ENCODE measurements at places on chromosomes 3 and 15. TPM values are rescaled to one million over a fixed set of nuclear protein-coding genes. Genes with fewer than 3 reads are reported as not detected.
A peak's percentile ranks its signal among the peaks of the same experiment; 100 is the strongest.

DNA sequence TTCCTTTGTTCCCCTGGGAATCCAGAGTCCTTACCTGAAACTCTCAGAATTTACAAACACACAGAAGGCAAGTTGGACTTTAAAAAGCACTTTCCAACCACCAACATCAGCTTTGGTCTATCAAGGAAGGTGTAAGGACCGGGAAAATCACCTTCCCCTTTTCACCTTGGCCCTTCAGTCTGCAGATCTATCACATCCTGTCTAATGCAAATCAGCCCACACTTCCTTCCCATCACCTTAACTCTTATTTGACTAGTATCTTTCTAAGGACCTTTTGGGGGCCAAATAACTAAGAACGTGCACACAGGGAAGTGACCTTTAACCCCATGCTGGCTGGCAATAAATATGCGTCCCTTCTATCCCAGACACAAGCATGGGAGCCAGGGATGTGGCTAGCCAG lies 320.6 kb downstream of the ARRDC4 start:
- DNase-seq, result no peak
- H3K27ac ChIP-seq, result no peak overlapping the region
- no peaks in the 10 kb centered on the region for H3K36me3 ChIP-seq

- no peaks in the 10 kb centered on the region for H3K27me3 ChIP-seq
- H3K4me1 ChIP-seq, result no peaks in the 10 kb centered on the region
- H3K36me3 ChIP-seq, result no peaks in the 10 kb centered on the region
- no peak overlapping the region for H3K4me3 ChIP-seq
- no peak overlapping the region for H3K27ac ChIP-seq
Observed at GRCh38 chr3:78878011-78878410, 889.8 kb downstream of the ROBO1 start.

DNA sequence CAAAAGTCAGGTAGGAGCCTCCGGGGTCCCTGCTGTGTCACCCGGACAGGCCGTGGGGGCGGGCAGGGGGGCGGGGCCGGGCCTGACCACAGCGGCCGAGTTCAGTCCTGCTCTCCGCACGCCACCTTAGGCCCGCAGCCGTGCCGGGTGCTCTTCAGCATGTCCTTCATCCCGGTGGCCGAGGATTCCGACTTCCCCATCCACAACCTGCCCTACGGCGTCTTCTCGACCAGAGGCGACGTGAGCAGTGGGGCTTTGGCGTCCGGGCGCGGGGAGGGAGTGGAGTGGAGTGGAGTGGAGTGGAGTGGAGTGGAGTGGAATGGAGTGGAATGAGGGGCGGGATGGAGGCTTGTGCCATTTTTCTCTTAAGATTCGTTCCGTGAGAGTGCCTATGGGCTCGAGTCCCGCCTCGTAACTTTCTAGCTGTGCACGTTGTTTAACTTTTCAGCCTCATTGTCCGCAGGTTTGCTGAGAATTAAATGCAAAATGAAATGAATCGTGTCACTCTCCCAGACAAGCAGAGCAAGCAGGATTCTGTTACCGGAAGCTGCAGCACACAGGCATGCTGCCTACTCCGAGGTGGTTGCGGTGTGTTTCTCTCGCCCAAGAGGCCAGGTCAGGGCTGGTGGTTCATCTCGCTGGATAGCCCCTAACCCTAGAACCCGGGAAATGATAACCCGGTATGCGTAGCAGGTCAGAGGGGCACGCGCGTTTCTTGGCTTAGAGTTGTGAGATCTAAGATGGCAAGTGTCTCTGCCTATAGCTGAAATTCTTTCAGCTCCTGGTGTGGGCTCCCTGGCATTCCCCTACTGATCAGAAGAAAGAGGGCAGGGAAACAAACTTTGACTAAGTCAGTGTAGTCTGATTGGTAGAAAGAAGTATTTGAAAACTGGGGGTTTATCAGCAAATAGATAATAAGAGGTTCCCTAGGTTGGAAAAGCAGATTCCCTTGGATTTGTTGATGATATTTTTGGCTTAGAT lies at the start of gene FAH:
TSS of gene FAH (plus strand) at position 104 of the 981 bp plus-strand sequence. CDS start at position 160, 56 bp downstream.
- H3K27me3 ChIP-seq, result no peaks in the 10 kb centered on the region
- peaks cover under 1% of the 10 kb centered on the region for H3K36me3 ChIP-seq
- peak within 1 kb of the TSS; percentile 89 for H3K4me3 ChIP-seq
- H3K27ac ChIP-seq, result peak within 1 kb of the TSS; percentile 83
- peak; percentile 79 for DNase-seq
- H3K4me1 ChIP-seq, result peaks cover 16% of the 10 kb centered on the region

DNA sequence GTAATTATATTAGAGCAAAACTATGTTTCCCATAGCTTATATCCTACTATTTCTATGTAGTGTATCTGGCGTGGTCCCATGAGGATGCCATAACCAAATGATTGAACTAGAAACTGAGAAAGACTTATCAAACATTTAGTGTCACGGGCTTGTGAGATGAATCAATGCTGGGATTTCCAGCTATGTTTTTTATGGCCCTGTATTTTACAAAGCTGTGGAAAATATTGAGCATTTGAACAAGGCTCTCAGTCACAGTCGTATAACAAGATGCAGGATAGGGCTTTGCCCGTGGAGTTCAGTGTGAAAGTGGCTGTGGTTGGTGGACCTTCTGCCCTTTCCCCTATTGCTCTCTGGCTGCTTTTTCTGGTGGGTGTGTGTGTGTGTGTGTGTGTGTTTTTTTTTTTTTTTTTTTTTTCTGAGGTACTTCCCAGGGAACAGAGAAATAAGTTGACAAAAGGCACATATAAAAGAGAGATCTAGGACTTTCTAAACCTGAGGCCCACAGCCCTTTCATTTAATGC lies 60.7 kb downstream of the CACNA1D start:
- H3K36me3 ChIP-seq, result no peaks in the 10 kb centered on the region
- DNase-seq, result no peak
- H3K4me1 ChIP-seq, result peaks cover 16% of the 10 kb centered on the region
- H3K27ac ChIP-seq, result no peak overlapping the region
- no peaks in the 10 kb centered on the region for H3K27me3 ChIP-seq

GRCh38 chr3:16884748-16885592 lies at the start of gene PLCL2:
TSS of gene PLCL2 (plus strand) at chr3:16884955. CDS start at chr3:16885040, 85 bp downstream.
- no peaks in the 10 kb centered on the region for H3K4me1 ChIP-seq
- no peaks in the 10 kb centered on the region for H3K27me3 ChIP-seq
- peak within 1 kb of the TSS; percentile 94 for H3K27ac ChIP-seq
- H3K36me3 ChIP-seq, result no peaks in the 10 kb centered on the region
- H3K4me3 ChIP-seq, result peak within 1 kb of the TSS; percentile 98

GRCh38 chr3:133570139-133570936 lies 3.1 kb upstream of the CDV3 start:
- no peak for DNase-seq
- H3K27me3 ChIP-seq, result no peaks in the 10 kb centered on the region
- no peaks in the 10 kb centered on the region for H3K4me1 ChIP-seq
- peak overlapping the region; percentile 39 for H3K27ac ChIP-seq
- H3K36me3 ChIP-seq, result no peaks in the 10 kb centered on the region

GRCh38 chr15:40841741-40842140 lies 2.1 kb upstream of the SPINT1 start:
- no peaks in the 10 kb centered on the region for H3K36me3 ChIP-seq
- H3K4me3 ChIP-seq, result no peak overlapping the region
- no peak overlapping the region for H3K27ac ChIP-seq
- H3K4me1 ChIP-seq, result peaks cover 23% of the 10 kb centered on the region
- no peaks in the 10 kb centered on the region for H3K27me3 ChIP-seq
- no peak for DNase-seq

- DNase-seq, result no peak
- H3K36me3 ChIP-seq, result no peaks in the 10 kb centered on the region
- no peaks in the 10 kb centered on the region for H3K27me3 ChIP-seq
- no peak overlapping the region for H3K27ac ChIP-seq
- H3K4me3 ChIP-seq, result no peak overlapping the region
- H3K4me1 ChIP-seq, result no peaks in the 10 kb centered on the region
Observed at GRCh38 chr15:56948000-56948763, 29.7 kb downstream of the TCF12 start.

DNA sequence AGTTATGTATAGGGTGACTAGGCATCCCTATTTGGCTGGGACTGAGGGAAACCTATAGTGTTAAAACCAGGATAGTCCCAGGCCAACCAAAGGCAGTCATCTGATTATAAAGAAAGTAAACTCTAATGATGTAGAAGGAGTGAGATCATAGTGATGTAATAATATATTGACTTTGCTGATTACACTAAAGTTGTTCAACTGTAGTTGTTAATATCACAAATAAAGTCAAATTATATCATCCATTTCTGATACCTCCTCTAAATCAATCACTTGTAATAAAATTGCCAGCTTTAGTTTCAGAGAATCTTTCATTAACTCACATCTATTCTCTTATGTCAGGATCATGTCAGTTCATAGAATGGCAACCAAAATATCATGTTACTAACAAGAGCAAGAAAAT lies 98.6 kb downstream of the FOXB1 start:
- no peaks in the 10 kb centered on the region for H3K27me3 ChIP-seq
- no peak overlapping the region for H3K4me3 ChIP-seq
- no peaks in the 10 kb centered on the region for H3K36me3 ChIP-seq
- no peaks in the 10 kb centered on the region for H3K4me1 ChIP-seq
- DNase-seq, result no peak

- no peaks in the 10 kb centered on the region for H3K27me3 ChIP-seq
- H3K4me1 ChIP-seq, result no peaks in the 10 kb centered on the region
- H3K36me3 ChIP-seq, result no peaks in the 10 kb centered on the region
Observed at GRCh38 chr3:82080792-82081191, 319.3 kb upstream of the GBE1 start.

DNA sequence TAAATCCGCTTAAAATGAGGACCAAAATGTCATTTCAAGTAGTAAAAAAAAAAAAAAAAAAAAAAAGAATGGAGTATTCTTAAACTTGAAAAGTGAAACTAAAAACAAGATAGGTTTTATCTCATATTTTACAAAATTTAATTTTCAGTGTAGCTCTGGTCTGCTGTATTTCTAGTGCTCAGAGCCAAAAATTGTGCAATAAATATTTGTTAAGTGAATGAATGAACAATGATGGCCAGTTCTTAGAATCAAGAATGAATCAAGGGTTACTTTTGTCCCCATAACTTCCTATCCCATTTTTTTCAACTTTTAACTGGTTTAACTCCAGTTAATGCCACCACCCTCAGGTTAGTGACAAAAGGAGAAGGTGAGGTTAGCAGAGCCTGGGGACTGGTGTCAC lies 214.4 kb downstream of the ABHD5 start:
- H3K27me3 ChIP-seq, result no peaks in the 10 kb centered on the region
- no peak overlapping the region for H3K4me3 ChIP-seq
- DNase-seq, result no peak
- H3K4me1 ChIP-seq, result no peaks in the 10 kb centered on the region

The SAXO2 gene
- total RNA-seq, result 3.2 TPM

The KIF15 gene
- total RNA-seq, result 0.72 TPM
